AG20443 (cell line): ENCODE measurements at places on chromosomes 3 and 15.

DNA sequence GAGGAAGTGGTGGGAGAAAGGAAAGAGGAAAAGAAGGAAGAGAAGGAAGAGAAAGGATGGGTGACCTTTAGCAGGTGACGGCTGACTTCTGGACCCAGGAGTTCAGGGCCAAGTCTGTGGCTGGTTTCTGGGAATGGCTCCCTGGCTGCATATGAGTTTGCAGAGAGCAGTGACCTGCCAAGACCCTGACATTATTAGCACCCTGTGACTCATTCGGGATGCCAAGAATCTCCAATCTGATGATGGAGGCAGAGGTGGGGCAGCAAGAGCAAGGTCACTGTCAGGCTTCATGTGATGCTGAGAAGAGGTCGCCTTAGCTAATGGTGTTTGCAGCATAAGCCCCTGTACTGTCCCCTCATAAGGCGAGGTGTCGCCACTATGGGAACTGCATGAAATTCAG lies 42.6 kb downstream of the MYZAP start:
- no peak for DNase-seq

GRCh38 chr3:23607184-23607847 lies 198.4 kb upstream of the UBE2E1 start:
- no peak for DNase-seq

GRCh38 chr15:51223771-51224229 lies 114.6 kb downstream of the CYP19A1 start:
- DNase-seq: peak; percentile 85

DNA sequence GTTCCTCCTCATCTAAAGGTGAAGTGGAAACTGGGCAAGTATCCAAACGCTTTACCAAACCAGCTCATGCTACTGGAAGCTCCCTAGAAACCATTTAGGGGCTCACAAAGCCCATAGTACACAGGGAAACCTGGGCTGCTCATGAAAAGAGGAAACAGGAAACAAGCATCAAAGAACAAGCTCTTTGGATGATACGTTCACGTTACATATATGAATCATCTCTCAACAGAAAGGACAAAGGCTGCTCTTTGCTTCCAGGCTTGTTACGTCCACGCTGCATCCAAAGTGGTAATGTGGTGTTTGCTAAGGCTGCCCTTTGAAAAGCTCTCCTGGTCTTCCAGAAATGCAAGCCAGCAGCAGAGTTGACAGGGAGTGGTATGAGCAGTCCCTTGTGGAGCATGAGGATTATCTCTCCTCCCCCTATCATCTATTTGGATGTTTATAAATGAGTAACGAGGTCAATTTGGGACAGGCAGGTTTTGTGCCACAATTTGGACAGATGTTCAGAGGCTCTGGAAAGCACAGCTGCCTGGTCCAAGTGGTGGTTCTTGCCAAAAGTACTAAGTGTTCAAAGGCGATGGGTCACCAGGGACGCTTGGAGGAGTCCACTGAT lies 98.0 kb upstream of the RORA start:
- DNase-seq: no peak

GRCh38 chr3:140128217-140128616 lies 193.2 kb downstream of the CLSTN2 start:
- DNase-seq: no peak

- no peak for DNase-seq
These were observed 1.6 kb downstream of the FAM81A start for GRCh38 chr15:59439576-59439975.

- no peak for DNase-seq
These were observed 14.0 kb downstream of the PLCL2 start for GRCh38 chr3:16898595-16899395.

DNA sequence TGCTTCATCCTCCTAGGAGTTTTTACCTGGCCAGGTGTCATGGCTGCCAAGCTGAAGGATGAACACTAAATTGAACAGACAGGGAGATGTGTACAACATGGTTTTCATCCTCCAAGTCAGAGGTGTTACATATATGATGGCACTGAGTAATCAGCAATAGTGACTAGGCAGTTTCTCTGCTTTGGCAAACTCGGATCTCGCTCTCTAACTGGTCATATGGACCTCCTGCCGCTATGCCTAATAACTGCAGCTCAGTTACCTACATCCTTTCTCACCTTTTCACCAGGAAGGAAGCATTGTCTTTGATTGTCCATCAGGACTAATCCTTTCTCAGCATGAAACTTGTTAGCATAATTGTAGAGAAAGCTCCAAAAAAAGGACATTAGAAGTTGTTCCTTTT lies 175.9 kb upstream of the PLSCR5 start:
- no peak for DNase-seq

DNA sequence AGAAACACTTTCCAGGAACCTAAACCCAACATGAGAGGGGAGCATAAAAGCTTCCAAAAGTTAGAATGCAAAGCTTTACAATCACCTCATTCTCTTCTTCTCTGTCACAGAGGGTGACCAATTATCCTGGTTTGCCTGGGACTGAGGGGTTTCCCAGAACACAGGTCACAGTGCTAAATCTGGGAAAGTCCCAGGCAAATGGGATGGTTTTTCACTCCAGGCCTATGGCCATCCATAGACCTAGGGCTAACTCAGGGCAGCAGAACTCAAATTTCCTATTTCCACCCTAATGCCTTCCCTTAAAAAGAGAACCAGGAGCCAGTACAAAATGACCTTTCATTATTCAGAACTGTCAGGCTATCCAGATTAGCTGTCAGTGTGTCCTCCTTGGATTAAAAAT lies 77.0 kb downstream of the TM4SF4 start:
- DNase-seq: no peak
